Adrenal gland (tissue), 19 donors: ENCODE measurements at places on chromosomes 6 and 20. TPM values are rescaled to one million over a fixed set of nuclear protein-coding genes. Genes with fewer than 3 reads are reported as not detected.

The SMLR1 gene
- not detected for total RNA-seq

The DEFB132 gene
- not detected for total RNA-seq

The SALL4 gene
- 0.07 TPM for total RNA-seq

The SLC17A1 gene
- not detected for total RNA-seq

The ARHGAP40 gene
- not detected for total RNA-seq

GRCh38 chr20:45867819-45868176 is 10.4 kb downstream of the ZSWIM3 start:
- no peak for DNase-seq

GRCh38 chr6:109655761-109656262 is 35.2 kb downstream of the AK9 start:
- no peak for DNase-seq

DNA sequence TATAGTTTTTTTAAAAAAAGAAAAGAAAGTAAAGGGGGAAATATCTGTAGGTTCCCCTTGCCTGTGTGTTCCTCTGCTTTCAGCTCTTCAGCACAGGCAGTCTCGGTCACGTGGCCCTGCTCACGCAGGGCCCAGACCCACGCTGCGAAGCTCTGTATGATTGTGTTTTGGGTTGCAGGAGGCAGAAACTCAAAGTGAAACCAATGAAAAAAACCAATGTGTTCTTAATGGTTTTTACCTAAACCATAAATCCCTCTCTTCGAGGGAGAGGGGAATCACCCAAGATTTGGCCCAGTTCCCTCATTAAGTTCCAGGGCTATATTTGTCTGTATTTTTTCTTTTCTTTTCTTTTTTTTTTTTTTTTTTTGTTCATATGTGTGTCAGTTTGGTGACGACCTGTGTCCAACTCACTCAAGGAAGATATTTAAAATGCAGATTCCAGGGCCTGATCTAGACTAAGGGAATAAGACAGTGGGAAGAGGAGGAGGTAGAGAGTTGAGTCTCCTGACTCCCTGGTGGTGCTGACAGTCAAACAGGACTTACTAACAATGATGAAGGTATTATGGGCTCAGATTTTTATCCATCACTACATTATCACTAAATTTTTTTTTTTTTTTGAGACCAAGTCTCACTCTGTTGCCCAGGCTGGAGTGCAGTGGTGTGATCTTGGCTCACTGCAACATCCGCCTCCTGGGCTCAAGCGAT is 33.8 kb upstream of the RREB1 start:
- DNase-seq = peak; percentile 67

DNA sequence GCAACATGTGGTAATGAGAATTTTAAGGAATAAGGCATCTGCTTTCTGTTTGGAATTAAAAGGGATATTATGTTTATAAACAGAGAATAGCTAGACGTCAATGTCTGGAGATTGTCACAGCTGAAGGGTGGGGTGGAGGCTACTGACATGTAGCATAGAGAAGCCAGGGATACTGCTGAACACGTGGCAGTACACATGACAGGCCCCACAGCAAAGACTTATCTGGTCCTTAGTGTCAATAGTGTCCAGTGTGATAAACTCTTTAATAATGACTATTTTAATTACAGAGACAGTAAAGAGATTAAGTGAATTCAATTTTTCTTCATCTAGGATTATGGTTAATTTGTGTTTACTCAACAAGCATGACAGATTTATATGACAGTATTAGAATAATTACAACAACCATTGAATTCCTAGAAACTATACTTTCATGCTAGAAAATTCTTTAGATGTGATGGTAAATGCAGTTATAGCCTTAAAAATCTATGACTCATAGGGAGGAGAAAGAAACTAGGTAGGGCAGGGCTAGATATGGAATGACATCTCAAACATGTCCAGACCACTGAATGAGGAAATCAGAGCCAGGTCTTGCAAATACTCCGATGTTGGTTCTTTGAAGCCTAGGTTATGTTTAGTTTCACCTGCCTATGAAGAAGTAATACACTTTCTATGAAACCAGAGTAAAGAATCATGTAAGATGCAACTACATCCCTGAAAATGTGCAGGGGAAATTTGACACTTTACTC is 399.5 kb downstream of the PHF3 start:
- no peak for DNase-seq

- no peak for DNase-seq
Measured at GRCh38 chr6:112206110-112206458, 48.3 kb downstream of the LAMA4 start.

DNA sequence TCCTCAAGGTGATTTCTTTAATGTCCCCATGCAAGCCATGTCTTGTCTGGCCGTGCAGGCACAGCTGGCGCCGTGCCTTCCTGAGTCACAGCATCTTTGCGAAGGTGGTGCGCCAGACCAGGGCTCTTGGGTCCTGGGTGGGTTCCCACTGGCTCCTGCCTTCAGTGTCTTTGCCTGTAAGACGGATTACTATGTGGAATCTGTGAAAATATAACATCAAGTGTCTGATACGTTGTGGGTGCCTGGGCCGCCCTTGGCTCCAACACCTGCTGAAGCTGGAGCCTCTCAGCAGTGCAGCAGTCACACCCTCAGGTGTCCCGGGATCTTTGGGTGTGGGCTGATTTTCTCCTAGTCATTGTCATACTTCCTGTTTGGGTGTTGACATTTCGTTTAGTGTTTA is 3.2 kb downstream of the OSBPL2 start:
- DNase-seq = no peak

GRCh38 chr20:3000852-3001523 is 42.4 kb upstream of the GNRH2 start:
- DNase-seq = no peak

- no peak for DNase-seq
Measured at GRCh38 chr6:109036574-109037294, 57.9 kb downstream of the SESN1 start.

- DNase-seq = no peak
Measured at GRCh38 chr20:58129721-58130151, 98.7 kb downstream of the ANKRD60 start.

GRCh38 chr6:109421184-109421583 is 19.2 kb downstream of the PPIL6 start:
- no peak for DNase-seq

- no peak for DNase-seq
Measured at GRCh38 chr6:45438849-45439406, 61.2 kb upstream of the SUPT3H start.

DNA sequence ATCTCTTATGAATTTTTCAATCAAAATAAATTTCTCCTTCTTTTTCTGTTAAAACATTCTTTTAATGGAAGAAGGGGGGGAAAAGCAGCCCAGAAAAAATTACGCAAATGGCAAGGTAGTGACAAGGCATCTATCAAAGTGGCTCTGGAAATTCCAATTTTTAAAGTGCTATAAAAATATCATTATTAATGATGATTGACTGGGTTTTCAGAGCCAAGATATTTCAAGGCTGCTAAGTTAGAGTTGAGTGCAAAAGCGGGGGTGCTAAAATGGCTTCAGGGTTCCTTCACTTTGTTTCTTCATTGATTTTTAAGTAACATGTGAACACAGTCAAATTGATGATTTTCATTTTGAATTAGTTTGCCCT is 171.6 kb upstream of the CITED2 start:
- no peak for DNase-seq
